ENCODE measurements at places on chromosomes 3 and 15.
A peak's percentile ranks its signal among the peaks of the same experiment; 100 is the strongest.

- DNase-seq, result peak; percentile 78
Observed at GRCh38 chr3:107240183-107241091, 136.8 kb upstream of the CCDC54 start.

DNA sequence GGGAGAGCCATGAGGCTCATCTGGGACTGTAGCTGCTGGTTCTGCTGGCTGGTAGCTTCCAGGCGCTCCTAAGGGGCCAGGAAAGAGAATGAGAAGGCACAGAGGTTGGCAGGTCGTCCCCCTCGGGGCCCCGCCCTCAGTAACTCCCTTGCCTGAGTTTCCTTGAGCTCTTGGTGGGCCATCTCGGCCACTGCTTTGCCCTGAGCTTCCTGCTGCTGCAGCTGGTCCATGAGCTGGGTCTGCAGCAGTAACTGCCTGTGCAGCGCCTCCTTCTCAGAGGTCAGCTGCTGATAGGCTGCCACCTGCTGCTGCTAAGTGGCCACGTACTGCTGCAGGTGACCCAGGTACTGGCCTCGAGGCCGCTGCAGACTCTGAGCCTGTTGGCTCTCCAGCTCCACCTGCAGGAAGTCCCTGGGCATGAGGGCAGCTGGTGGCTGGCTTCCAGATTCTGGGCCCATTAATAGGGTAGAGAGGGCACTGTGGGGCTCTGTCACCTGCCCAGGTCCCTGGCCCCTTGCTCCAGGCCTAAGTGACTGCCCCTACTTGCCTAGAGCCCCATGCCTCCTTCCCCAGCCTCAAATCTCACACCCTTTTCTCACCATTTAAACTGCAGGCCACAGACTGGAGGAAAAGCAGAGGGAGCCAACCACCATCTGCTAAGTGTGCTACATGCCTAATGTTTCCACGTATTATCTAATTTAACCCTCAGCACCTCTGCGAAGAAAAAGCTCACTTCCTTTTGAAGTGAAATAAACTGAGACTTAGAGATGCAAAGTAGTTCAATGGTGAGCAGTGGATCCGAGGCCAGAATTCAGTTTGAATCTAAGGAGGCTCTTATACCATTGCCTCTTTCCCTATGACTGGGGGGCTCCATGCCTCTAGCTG lies 10.8 kb upstream of the VPS33B start:
- DNase-seq, result peak; percentile 9

GRCh38 chr3:60931452-60931851 lies 319.8 kb downstream of the FHIT start:
- DNase-seq, result no peak

DNA sequence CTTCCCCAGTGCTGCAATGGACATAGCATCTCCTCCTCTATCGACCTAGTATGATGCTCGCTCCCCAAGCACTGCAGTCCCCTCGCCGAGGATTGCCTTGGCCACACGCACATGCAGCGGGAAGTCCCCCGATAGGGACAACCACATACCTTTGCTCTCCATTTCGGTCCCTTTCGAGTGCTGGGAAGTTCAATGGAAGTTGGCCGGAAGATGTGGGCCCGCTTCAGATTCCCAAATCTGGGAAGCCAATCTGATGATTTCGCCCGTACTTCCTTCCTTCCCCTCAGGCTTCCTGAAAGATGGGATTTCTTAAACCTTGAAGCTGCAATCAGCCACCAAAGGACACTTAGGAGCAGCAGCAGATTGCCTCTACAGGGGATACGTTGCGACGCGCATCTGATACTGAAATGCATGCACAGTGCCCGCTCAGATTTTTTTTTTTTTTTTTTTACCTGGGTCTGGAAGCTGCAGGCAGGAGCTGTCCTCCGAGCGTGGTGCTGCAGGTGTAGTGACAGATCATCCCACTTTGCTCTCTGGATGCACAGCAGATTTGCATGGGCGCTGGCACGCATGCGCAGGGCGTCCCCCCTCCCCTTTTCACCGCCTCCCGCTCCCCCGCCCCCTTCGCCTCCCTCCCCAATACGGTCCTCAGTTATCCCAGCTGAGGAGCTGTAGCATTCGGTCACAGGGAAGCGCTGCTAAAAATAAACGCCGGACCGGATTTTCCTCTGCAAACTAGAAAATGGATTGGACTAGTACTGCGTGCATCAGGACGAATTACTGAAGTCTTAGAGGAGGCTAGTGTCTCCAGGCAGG lies at the start of gene FGF12:
Gene FGF12 (minus strand): TSS at position 510 of the 816 bp plus-strand sequence.
- peak; percentile 28 for DNase-seq

DNA sequence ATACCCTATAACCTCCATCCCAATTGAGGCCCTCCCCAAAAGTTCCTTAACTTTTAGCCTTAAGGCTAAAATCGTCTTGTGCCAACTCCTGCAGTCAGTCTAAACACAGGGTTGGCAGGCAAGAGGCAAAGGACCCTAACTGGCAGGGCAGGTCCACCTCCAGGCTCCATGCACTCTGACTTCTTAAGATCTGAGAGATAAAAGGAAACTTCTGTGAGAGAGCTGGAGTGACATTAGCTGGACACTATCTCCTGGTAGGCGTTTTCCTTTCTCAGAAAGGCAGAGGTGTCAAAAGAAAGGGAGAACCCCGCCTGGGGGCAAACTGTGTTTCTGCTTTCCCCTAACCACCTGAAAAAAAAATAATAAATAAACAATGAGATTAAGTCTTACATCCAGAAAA lies 3.6 kb downstream of the CHSY1 start:
- no peak for DNase-seq

DNA sequence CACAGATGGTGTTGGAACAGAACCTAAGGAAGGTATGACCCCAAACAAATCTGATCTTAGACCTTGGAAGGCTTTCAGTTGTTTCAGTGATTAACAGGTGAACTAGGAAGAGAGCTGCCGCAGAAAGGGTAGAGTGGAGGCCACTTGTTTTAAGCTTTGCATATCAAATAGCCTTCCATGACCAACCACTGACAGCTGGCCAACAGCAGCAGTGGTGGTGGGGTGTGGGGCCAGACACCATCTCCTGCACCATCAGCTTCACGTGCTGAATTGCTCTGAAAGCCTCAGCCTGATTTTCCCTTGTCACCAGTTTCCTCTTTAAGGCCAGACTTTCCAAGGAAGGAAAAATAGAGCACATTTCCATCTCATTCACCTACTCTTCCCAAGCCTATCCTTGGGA lies 16.6 kb upstream of the OSBPL11 start:
- DNase-seq, result no peak

DNA sequence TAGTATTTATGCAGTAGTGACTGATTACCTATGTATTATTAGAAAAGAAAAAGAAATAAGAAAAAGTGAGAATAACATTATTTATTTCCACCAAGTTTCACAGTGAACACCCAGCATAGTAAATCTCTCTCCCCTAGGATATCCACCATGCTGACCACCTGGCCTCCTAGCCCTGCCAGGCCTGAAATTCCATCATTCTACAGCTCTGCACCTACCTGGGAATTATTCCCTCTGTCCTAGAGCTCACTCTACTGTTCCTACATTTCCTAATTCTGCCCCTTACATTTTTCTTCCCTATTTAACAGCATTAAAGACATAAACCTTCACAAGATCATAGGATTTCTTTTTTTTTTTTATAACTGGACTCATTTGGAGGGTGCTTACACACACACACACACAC lies 525.3 kb upstream of the PPP2R3A start:
- no peak for DNase-seq

DNA sequence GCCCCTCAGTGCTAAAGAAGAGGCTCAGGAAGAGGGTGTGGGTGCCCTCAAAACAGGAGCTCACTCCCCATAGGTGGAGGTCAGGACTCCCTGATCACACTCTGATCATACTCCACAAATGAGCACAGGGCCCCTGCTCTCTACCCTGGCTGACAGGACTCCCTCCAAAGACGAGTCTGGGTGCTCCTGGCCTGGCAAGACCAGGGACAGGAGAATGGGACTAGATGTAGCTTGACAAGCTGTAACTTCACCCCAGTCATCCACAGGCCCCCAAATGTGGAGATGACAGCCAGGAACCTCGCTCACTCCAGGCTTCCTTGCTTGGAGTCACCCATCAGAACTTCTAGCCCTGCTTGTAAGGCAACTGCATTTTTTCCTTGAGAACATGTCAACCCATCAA lies 11.1 kb downstream of the SCN5A start:
- no peak for DNase-seq

GRCh38 chr3:85005946-85006345 lies 47.2 kb downstream of the CADM2 start:
- DNase-seq, result no peak

DNA sequence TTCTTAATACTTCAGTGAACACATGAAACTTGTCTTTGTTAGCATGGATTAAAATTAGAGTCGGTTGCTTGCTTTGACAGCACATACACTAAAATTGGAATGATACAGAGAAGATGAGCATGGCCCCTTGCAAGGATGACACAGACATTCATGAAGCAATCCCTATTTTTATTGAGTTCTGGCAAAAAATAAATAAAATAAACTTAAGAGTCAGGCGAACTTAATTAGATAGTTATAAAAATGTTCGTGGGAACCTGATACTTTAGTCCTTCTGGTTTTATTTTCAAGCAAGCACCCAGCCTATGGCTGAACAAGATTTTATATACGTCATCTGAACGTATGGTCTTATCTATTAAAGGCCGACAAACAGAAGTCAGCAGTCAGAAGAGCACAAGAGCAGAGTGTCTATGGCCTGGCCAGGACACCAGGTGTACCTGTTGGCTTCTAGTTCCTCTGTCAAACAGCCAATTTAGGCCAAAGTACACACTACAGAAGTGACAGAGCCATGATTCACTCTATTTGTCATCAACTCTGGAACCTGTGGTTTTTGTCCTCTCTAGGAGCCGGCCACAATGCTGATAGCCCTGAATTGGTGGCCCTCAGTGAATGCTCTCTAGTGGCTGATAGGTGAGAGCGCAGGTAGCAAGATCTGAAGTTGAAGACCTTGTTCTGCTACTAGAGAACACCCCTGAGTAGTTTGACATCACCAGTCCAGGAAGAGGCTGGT lies 64.3 kb downstream of the LEO1 start:
- DNase-seq, result no peak

- DNase-seq, result no peak
Observed at GRCh38 chr3:63323766-63324165, 45.7 kb downstream of the SYNPR start.

DNA sequence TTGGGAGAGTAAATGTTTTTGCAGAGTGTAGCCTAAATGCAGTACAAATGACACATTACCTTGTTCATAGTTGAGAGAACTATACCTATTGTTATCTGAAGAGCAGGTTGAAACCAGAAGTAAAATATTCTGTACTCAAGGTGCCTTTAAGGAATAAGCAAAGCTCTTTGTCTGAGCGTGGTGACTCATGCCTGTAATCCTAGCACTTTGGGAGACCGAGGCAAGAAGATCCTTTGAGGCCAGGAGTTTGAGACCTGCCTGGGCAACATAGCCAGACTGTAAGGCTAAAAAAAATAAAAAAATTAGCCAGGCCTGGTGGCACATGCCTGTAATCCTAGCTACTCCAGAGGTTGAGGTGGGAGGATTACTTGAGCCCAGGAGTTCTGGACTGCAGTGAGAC lies 2.2 kb upstream of the RNF13 start:
- DNase-seq, result no peak

DNA sequence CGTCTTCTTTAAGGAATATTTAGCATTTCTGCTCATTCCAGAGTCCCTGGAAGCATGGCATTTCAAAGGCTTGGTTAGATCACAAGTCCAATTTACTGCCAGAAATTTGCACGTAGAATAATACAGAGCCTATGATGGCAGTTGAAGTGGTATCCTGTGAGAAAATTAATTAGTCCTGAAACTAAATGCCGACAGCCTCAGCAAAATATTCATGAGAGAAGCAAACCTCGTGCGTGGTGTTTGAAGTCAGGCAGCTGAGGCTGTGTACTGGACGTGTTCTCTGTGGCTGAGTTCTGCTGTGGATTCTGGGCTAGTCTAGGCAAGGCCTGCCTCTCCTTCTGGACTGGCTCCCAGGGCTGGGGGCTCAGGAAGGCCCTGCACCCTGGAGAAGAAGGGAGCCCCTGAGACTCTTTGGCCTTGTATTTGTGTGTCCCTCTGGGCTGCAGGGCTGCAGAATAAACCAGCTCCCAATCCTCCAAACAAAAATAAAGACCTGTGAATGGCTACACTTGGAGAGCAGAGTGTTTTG lies 106.6 kb downstream of the APBA2 start:
- no peak for DNase-seq

DNA sequence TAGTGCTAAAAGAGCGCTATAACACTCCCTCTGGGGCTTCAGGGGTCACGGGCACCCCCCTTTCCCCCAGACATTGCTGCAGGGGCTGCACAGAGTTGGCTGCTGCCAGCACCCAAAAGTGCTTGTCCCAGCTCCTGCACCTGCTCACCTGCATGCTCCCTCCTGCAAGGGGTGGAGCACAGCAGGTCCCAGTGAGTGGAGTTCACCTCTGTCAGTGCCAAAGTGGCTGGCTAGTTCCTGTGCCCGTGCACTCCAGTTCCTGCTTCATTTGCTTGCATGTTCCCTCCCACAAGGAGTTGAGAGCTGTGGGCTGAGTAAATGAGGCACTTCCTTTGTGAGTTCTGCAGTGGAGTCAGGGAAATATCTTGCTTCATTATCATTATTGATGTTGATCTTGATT lies 476.9 kb downstream of the SQOR start:
- no peak for DNase-seq

- no peak for DNase-seq
Observed at GRCh38 chr15:70192490-70192889, 94.8 kb upstream of the TLE3 start.

GRCh38 chr3:101886626-101887025 lies 37.3 kb downstream of the NFKBIZ start:
- DNase-seq, result no peak

DNA sequence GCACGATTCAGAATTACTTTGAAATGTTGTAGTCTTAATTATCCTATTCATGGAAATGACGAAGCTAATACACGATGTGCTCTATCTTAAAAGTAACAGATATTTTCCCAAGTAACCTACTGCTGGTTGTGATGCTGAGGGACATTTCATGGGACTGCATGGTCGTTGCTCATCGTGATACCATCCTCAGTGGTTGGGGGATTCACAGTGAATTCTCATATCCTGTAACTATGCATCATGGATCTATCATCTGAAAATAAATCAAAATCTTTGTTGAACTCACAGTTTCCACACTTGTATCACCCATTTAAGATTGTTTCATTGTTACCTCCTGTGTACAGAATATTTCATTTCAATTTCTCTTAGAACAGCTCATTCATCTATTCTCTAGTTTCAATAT lies 84.7 kb downstream of the OPA1 start:
- peak; percentile 8 for DNase-seq

DNA sequence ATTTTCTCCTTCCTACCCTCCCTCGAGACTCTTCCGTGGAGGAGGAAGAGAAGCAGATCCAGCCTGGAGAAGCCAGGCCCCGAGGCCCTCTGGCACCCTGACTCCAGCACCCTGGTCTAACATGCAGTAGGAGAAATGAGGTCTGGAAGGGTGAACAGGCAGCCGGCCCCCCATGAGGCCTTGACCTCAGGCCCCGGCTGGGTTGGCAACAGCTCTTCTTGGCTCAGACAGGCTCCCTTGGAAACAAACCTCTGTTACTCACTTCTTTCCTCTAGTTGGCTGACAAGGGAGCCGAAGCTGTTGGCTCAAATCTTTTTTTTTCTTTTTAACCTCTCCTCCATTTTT lies 73.4 kb downstream of the CPN2 start:
- DNase-seq, result peak; percentile 61
